MV-4-11 (cell line): ENCODE measurements at places on chromosomes 5 and 9.
A peak's percentile ranks its signal among the peaks of the same experiment; 100 is the strongest.

DNA sequence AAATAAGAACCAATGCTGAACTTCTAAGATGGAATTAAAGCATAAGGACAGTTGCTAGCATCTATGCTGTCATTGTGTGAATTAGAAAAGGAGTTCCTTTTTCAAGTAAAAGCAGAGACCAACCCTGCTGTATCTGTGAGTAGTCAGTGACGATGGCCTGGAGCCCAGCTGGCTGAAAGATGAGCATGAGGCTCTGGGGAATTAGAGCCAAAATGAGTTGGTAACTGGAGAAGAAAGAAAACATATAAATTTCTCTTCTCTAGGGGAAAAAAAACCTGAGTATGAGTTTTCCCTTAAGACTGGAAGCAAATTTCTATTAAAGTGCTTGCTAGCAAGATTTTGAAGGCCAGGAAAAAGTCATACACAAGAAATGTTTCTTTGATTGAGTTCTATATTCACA is 1.6 kb upstream of the SPZ1 start:
- no peak for DNase-seq

DNA sequence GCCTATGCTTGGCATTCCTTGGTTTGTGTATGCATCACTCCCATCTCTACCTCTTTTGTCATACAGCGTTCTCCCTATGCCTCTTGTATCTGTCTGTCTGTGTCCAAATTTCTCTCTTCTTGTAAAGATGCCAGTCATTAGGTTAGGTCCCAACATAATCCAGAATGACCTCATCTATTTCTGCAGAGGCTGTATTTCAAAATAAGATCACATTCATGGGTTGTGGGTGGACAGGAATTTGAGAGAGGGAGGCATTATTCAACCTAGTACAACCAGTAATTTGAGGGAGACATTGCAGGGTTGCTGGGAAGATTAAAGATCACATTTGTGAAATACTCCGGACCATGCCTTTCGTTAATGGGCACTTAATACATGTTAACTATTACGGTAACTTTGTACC is 155.0 kb downstream of the MAN2A1 start:
- DNase-seq: no peak

DNA sequence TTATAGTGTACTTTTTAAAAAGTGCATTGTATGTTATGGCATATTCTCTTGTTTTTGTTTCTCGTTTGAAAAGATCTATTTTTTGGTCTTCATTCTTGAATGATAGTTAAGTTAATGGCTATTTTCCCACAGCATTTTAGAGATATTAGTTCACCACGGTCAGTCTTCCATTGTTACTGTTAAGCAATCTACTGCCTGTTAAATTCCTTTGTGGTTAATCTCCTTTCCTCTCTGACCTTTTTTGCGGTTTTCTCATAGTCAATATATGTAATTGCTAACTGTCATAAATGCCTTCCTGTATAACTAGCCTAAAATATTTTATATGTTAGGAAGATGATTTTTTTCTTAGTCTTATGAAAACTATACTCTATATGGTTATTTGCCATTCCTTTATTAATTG is 250.8 kb upstream of the FBXL7 start:
- peak; percentile 77 for DNase-seq

DNA sequence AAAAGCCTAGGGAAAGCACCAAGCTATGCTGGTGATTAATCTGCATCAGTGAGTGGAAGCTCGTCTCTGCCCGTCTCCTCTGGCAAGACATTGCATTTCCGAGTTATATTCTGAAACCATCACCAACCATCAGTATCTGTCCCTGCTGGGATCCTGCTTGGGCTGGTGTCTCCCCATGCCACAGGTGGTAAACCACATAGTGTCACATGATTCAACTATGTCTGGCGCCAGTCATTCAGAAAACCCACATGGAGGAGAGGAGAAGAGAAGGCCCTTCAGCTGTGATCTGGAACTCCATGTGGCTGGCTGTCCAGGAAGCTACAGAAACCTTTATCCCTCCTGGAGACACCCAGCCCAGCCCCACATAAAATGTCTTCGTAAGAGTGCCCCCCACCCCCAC is 4.8 kb downstream of the IL9 start:
- no peak for DNase-seq

GRCh38 chr5:83644301-83644700 is 76.4 kb downstream of the HAPLN1 start:
- DNase-seq: no peak

GRCh38 chr9:33264003-33264472 is 470 bp downstream of the BAG1 start:
- DNase-seq: peak; percentile 53

- DNase-seq: no peak
Measured at GRCh38 chr5:144313147-144313726, 142.6 kb downstream of the KCTD16 start.
